CD8-positive, alpha-beta memory T cell (primary cell): ENCODE measurements at places on chromosomes 4 and X. TPM values are rescaled to one million over a fixed set of nuclear protein-coding genes. Genes with fewer than 3 reads are reported as not detected.

DNA sequence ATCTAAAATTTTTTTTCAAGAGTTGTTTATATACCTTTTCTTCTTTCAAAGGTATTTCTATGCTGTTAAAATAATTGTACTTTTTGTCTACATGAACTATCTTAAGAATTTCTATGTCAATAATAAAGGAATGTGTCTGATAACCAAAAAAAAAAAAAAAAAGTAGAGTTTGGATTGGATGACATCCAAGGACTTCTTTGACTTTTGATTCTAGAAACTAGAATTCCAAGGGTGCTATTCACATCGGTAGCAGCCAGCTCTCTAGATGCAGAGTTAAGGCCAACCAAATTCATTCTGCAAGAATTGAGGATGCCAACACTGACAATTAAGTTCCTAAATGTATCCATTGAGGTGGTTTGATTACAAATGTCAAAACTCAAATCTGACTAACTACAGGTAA lies 42.0 kb upstream of the PRKG2 start:
- no peak overlapping the region for H3K4me3 ChIP-seq
- no peaks in the 10 kb centered on the region for H3K27me3 ChIP-seq
- DNase-seq = no peak
- H3K4me1 ChIP-seq = no peaks in the 10 kb centered on the region
- no peak overlapping the region for H3K27ac ChIP-seq

CCSER1 gene
- not detected for total RNA-seq

DNA sequence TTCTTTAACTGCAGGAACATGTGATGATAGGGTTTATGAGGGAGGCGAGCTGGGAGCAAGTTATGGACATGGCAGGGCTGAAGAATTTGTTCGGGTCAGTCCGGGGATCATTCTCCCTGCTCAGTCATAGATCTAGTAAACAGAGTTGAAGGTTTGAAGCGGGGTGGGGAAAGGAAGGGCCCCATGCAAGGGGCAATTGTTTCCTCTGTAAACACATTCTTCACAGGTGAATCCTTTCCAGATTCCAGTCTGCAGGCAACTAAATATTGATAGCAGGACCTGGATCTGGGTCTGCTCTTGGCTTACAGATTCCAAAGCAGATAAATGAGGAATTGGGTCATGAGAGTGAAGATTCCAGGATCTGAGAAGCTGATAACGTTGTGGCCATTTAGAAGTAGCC lies 44.3 kb upstream of the ARHGAP24 start:
- no peak overlapping the region for H3K4me3 ChIP-seq
- no peaks in the 10 kb centered on the region for H3K36me3 ChIP-seq
- no peak overlapping the region for H3K27ac ChIP-seq
- DNase-seq = no peak

DNA sequence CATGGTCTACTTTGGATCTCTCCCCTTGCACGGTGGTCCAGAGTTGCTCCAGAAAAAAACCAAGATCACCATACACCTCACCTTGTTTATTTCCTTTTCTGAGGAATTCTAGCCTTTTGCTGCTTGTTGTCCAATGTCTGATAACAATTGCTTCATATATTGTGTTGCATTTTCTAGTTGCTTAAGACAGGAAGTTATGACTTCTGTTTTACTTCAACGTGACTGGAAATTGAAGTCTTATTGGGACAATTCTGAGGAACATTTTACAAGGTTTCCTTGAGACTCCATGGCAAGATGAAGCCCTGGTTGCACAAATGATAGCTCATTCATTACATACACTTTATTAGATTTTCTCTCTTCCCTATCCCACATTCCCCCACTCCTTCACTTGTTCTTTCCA lies 5.2 kb downstream of the CXCL1 start:
- H3K27me3 ChIP-seq = no peaks in the 10 kb centered on the region
- no peak for DNase-seq
- H3K4me3 ChIP-seq = no peak overlapping the region
- H3K27ac ChIP-seq = no peak overlapping the region

GRCh38 chr4:54118850-54119589 lies 19.1 kb downstream of the GSX2 start:
- no peak for DNase-seq
- no peak overlapping the region for H3K4me3 ChIP-seq
- no peaks in the 10 kb centered on the region for H3K4me1 ChIP-seq
- H3K27ac ChIP-seq = no peak overlapping the region
- H3K36me3 ChIP-seq = no peaks in the 10 kb centered on the region

HMX1 gene
- not detected for total RNA-seq

RAB39B gene
- total RNA-seq = 12.0 TPM

DNA sequence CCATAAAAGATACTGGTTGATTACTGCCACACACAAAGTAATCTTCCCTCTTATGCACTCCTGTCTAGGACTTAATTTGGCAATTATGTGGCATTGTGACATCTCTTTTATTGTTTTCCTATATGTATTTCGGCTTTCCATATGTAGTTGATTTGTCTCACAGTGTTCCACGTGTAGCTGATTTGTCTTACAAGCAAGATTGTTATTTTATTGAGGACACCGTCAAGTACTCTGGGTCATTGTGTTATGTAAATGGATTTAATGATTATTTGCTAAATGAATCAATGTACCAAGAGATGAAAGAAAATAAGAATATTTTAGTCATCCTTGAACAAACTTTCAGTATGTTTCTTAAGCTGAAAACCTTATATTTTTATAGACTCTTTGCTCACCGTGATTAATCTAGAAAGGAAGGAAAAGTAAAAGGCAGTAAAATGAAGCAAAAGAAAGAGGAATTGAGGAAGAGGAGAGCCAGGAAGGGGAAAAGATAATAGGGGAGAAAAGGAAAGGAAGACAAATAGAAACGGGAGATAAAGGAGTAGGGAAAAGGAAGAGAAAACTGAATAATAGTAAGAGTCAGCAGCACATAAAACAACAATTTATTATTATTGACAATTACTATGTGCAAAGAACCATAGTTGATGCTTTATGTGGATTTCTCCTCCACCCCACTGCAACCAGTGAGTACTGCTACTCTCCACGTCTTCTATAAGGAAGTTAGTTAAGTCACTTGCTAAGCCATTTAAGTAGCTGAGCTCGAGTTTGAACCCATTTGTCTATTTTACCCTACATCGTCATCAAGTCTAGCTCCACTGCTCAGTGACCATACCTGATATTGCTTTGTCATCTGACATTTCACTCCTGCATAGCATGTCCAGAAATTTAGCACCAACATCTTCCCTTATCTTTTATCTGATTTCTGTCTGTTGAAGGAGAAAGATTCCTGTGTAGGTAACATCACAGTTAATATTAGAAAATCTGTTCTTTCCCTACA lies 336.5 kb downstream of the BMPR1B start:
- no peaks in the 10 kb centered on the region for H3K27me3 ChIP-seq
- no peak overlapping the region for H3K4me3 ChIP-seq
- no peaks in the 10 kb centered on the region for H3K4me1 ChIP-seq
- no peaks in the 10 kb centered on the region for H3K36me3 ChIP-seq
- no peak for DNase-seq
- no peak overlapping the region for H3K27ac ChIP-seq

GRCh38 chr4:5198656-5199541 lies 147.6 kb downstream of the STK32B start:
- no peaks in the 10 kb centered on the region for H3K36me3 ChIP-seq
- H3K4me1 ChIP-seq = no peaks in the 10 kb centered on the region
- H3K27me3 ChIP-seq = no peaks in the 10 kb centered on the region
- no peak overlapping the region for H3K27ac ChIP-seq

- H3K27me3 ChIP-seq = no peaks in the 10 kb centered on the region
- H3K36me3 ChIP-seq = no peaks in the 10 kb centered on the region
- no peaks in the 10 kb centered on the region for H3K4me1 ChIP-seq
- H3K4me3 ChIP-seq = no peak overlapping the region
Observed at GRCh38 chr4:182089326-182089725, 153.9 kb upstream of the TENM3 start.

DNA sequence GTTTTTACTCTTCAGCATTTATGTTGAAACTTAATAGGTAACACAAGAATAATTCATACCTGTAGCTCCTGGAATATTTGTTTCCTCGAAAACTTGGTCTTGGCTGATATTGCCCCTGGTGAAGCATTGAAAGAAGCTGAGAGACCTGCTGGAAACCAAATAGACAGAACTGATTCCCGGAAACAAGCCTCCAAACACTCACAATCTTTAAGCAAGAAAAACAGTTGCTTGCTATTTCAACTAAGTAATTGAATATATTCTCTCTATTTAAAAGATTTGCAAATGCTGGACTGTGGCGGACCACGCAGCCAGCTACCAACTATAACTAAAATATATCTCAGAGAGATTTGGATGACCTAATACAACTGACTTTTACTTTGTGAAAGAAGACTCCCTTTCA lies 3.6 kb downstream of the PCDH18 start:
- no peak for DNase-seq
- no peak overlapping the region for H3K27ac ChIP-seq
- H3K36me3 ChIP-seq = no peaks in the 10 kb centered on the region

DNA sequence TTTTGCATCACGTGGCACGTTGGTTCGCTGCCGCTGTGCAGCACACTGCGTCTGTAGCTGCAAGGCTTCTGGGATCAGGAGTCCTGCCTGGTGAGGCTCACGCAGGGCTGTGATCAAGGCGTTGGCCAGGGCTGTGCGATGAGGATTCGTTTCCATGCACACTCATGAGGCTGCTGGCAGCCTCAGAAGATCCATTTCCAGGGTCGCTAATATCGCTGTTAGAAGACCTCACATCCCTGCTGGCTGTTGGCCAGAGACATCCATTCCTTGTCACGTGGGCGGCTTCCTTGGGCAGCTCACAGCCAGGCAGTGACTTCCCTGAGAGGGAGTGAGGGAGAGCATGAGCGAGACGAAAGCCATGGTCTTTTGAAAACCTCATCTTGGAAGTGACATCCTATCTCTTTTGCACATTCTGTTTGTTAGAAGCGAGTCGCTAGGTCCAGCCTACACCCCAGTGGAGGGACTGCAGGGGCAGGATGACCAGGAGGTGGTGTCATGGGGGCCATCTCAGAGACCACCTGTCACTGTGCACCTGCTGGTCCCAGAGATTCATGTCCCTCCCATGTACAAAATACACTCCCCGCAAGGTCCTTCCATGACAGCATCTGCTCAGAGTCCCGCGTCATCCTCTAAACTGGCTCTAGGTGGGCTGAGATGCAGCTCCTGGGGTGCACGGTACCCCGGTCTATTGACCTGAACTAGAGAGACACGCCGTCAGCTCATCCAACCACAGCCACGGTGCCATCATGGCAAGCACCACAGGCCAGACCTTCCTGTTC lies 12.2 kb downstream of the RGS12 start:
- no peak overlapping the region for H3K27ac ChIP-seq
- peaks cover 53% of the 10 kb centered on the region for H3K4me1 ChIP-seq
- H3K36me3 ChIP-seq = no peaks in the 10 kb centered on the region
- no peak overlapping the region for H3K4me3 ChIP-seq
- no peaks in the 10 kb centered on the region for H3K27me3 ChIP-seq

MAP3K15 gene
- 0.28 TPM for total RNA-seq

DNA sequence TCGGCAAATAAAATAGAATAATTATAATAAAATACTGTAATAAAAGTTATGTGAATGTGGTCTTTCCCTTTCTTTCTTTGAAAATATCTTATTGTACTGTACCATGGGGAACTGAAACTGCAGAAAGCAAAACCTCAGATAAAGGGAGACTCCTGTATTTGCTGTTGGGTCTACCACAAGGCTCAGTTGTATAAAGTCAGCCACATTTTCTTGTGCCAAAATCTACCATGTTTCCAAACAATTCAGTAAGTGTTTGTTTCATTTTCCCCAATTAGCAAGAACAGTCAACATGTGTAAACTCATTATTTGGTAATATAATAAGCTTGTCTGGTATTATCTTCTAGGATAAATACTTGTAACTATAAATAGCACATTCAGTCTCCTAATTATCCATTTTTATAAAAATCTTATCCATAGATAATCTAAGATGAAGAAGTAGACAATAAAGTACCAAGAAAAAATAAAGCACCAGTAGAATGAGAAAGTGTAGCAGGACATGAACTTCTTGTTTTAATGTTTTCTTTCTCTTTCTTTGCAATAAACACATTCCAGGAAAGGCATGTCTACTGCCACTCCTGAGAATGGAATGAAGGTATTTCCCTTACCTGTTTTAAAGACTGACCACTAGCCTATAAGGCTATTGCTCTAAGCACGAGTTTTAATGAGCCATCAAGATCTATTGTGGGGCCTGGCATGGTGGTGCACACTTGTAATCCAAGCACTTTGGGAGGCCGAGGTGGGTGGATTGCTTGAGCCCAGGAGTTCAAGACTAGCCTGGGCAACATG lies 15.0 kb upstream of the OTUD4 start:
- H3K4me1 ChIP-seq = no peaks in the 10 kb centered on the region
- H3K4me3 ChIP-seq = no peak overlapping the region
- no peaks in the 10 kb centered on the region for H3K36me3 ChIP-seq
- DNase-seq = no peak
- no peaks in the 10 kb centered on the region for H3K27me3 ChIP-seq
- no peak overlapping the region for H3K27ac ChIP-seq

DNA sequence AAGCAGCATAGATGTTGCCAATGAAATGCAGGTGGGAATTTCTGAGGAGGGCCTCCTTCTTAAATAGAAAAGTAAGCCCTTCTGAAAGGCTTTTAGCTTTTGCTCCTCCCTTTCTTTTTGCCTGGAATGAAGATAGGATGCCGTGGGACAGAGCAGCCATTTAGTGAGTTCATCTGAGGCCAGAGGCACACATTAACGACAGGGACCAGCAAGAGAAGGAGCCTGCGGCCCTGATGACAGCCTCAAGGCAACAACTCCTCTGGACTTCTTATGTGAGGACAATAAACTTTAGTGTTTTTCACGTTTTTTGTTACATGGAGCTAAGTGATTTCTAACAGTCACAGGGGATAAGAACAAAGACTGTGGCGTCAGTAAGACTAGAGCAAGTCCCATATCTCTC lies 1.1 kb upstream of the BDH2 start:
- peaks cover 9% of the 10 kb centered on the region for H3K4me1 ChIP-seq
- no peaks in the 10 kb centered on the region for H3K36me3 ChIP-seq
- no peak for DNase-seq
- H3K27ac ChIP-seq = no peak overlapping the region
- no peak overlapping the region for H3K4me3 ChIP-seq

GRCh38 chr4:80386281-80386886 lies 50.9 kb downstream of the CFAP299 start:
- no peaks in the 10 kb centered on the region for H3K27me3 ChIP-seq
- no peak overlapping the region for H3K4me3 ChIP-seq
- no peaks in the 10 kb centered on the region for H3K36me3 ChIP-seq
- H3K27ac ChIP-seq = no peak overlapping the region
- DNase-seq = no peak

SOD3 gene
- not detected for total RNA-seq

XG gene
- total RNA-seq = not detected
